CD4-positive, alpha-beta T cell treated with Interleukin-21 for 1 hour (primary cell): ENCODE measurements at places on chromosomes 12 and 14.

DNA sequence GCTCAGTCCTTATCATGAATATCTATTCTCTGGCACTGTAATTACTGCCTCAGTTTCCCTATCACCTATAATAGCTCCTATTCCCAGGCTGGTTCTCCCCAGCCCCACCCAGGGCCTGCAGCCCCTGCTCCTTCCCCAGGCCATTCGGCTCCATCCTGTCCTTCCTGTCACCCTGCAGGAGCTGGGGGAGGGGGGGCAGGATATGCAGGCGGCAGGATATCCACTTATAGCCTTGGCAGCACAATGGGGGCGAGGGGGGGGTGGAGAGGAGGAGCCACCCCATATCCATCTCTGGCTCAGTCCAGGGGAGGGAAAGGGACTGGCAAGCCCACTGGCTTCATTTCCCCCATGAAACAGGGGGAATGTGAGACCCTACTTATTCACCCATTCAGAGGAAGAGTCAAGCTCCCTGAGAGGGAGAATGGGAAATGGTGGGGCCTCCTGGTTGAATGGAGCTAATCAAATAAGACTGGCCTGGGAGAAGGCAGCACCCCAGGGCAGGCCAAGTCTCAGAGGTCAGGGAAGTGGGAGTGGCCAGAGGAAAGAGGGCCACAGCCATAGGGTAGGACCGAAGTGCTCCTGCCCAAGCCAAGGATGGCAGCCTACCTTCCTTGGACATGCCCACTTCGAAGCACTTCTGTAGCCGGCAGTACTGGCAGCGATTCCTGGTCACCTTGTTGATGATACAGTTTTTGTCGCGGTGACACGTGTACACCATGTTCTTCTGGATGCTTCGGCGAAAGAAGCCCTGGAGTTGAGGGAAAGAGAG lies 7.8 kb upstream of the ITGB7 start:
- DNase-seq = no peak

- DNase-seq = peak; percentile 46
These were observed 212.6 kb downstream of the SLC16A7 start for GRCh38 chr12:59808317-59808910.

DNA sequence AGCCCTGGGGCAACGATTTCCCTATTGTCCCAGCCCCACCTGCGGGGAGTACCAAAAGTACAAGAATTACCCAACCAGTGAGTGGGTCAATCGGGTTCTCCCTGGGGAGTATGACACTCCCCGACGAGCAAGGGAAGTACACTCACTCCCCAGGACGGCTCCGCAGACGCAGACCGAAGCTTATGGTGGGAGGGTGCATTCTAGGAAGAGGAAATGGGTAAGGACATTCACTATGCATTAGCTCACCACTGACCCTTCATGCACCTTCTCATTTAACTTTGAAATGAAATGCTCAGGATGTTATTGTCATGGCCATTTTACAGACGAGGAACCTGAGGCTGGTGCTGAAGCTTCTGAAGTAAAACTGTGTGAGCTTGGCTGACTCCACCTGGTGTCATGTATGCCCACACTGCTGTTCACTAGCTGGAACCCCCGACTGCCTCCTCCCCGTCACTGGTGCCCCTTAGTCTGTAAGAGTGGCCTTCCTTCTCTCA lies 45.8 kb upstream of the TMED10 start:
- no peak for DNase-seq

GRCh38 chr14:26427097-26427496 lies 170.7 kb downstream of the NOVA1 start:
- no peak for DNase-seq

DNA sequence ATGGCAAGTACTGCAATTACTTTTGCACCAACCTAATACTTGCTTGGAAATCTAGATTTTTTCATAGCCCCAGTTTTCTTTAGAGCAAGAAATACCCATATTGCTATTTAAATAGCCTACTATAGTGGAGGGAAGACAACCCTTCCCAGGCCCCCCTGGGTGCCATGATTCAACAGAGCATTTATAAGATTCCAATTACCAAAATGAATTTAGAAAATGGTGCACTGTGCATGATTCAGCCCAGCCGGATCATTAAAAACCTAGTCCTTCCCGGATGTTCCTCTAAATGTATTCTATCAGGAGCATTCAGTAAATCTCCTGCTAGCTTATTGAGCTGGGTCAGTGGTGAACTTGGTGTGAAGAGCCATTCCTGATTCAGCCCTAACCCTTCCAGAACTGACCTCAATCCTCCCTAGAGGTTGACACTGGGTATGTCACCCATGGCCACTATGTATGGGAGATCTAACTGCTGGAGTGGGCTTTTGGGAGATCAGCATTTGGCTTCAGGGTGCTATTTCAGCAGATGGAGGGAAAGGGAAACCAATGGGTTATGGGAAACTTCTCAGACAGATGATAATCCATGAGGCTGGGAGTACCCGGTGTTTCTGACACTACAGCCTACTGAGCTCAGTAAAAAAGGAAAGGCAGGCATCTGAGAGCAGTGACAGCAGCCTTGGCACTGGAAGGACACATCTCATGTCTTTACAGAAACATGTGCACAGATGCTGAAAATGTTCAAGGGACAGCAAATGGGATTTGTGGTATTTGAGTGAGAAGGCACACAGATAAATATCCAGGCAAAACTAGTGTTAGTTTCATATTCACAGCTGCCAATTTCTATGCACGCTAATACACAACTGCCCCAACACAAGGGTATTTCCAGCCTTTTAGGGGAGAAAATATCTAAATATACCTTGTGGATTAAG lies 258.9 kb downstream of the DPF3 start:
- no peak for DNase-seq

DNA sequence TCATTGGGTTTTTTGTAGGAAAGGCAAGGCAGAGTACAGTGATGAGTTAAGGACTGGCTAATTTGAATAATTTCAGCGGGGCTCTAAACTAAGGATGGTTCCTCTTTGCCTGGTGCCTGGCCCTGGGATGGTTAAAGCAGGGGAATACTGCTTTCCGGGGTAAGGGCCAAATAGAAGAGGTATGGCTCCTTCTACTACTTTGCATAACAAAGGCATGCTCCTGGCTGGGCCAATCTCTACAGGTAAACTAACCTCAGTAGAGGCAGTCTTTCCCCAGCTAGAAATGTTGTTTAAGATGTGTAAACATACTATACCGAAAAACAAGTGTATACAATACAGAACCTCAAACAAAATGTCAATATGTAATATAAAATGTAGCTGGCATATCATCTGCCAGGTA lies 1239.0 kb downstream of the SLC16A7 start:
- DNase-seq = no peak

GRCh38 chr12:104910196-104910840 lies 47.8 kb downstream of the SLC41A2 start:
- DNase-seq = no peak

DNA sequence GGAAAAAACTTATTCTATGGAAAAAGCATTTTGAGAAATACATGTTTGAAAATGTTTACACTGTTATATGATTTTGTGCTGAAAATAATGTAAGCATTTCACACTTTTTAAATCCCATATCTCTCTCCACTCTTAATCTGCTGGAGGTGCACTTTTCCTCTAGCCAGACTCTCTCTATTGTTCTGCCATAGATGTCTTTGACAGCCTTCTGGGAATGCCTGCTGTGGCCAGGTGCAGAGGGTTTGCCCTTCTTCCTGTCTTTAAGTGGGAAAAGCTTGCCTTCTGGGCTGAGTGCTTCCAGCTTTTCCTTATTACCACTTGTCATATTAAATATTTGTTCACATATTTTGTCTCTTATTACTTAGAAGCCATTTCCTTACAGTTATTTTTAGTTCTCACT lies 60.1 kb upstream of the PPM1H start:
- DNase-seq = no peak

- no peak for DNase-seq
These were observed 95.5 kb downstream of the PAPOLA start for GRCh38 chr14:96597680-96598079.

GRCh38 chr14:83419420-83419819 lies 1885.8 kb upstream of the SEL1L start:
- no peak for DNase-seq
